ENCODE measurements at places on chromosomes 5 and 9. TPM values are rescaled to one million over a fixed set of nuclear protein-coding genes. Genes with fewer than 3 reads are reported as not detected.

SHOC1 gene
- not detected for total RNA-seq

- no peak for DNase-seq
Observed at GRCh38 chr9:79809931-79810330, 238.2 kb downstream of the TLE4 start.

RRAGA gene
- 71.4 TPM for total RNA-seq

DNA sequence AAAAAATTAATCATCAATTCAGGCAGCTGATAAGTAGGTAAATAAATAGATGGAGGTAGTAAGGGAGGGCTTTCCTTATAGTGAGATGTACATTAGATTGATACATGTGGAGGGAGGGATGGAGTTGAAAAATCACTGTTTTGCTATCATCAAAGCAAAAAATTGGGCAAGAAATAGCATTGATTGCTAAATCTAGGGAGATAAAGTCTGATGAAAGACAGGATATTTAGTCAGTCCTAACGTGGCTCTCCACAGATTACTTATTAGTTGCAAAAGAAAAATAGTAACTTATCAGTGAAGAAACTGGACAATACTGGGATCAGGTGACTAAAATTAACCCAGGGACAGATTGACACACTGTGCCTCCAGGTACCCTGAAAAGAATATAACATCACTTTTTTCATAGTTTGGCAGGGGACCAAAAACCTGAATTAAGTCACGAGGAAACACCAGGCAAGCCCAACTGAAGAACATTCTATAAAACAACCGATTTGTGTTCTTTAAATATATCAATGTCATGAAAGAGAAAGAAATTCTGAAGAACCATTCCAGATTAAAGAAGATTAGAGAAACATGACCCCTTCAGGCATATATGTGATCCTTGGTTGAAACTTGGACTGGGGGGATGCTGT lies 27.1 kb upstream of the GOLPH3 start:
- no peak for DNase-seq

GRCh38 chr9:110066929-110067716 lies 140.8 kb downstream of the C9orf152 start:
- no peak for DNase-seq

Measured in upper lobe of right lung (tissue), 1 donor.